ENCODE measurements at places on chromosomes 7 and 10. TPM values are rescaled to one million over a fixed set of nuclear protein-coding genes. Genes with fewer than 3 reads are reported as not detected.

The TEX47 gene
- total RNA-seq = not detected

- no peaks in the 10 kb centered on the region for H3K4me1 ChIP-seq
- H3K27me3 ChIP-seq = no peaks in the 10 kb centered on the region
- no peaks in the 10 kb centered on the region for H3K36me3 ChIP-seq
- H3K4me3 ChIP-seq = no peak overlapping the region
- H3K27ac ChIP-seq = no peak overlapping the region
- no peak for DNase-seq
These were observed 138.8 kb downstream of the SORCS1 start for GRCh38 chr10:107025676-107026075.

The STEAP2 gene
- 4.2 TPM for total RNA-seq

- H3K4me1 ChIP-seq = peaks cover 3% of the 10 kb centered on the region
- no peak for DNase-seq
- no peak overlapping the region for H3K27ac ChIP-seq
- no peaks in the 10 kb centered on the region for H3K36me3 ChIP-seq
- H3K4me3 ChIP-seq = no peak overlapping the region
These were observed 52.2 kb downstream of the UNC5B start for GRCh38 chr10:71264345-71265200.

DNA sequence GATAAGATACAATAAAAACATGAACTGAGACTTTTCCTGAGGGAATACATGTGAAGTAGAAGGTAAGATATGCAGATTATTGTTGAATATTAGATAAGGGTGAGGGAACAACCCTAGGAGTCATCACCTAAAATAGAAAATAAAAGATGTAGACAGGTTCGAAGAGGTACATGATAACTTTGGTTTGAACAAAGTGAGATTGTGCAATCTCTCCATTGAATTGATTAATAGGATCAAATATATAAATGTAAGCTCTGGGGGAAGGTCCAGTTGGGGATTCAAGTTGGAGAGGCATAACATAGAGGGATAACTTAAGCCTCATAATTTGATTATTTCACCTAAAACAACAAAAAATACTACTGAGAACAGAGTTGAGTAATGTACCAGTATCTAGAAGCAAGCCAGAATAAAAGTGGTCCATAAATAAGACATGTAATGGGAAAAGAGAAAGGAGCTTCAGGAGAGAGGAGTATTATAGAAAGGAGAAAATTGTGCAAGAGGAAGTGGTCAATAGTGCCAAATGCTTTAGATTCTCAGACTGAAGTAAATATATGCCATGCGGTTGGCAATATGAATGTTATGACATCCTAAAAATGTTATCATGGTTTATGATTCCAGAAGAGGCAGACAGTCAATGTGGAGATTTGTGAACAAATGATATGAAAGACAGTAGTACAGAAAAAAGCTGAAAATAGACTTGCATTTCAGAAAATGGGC, 282.3 kb upstream of the CHRM2 start:
- DNase-seq = no peak
- no peaks in the 10 kb centered on the region for H3K27me3 ChIP-seq
- no peak overlapping the region for H3K4me3 ChIP-seq

- no peak overlapping the region for H3K27ac ChIP-seq
- no peaks in the 10 kb centered on the region for H3K27me3 ChIP-seq
- no peak for DNase-seq
- no peak overlapping the region for H3K4me3 ChIP-seq
These were observed 124.0 kb downstream of the TRRAP start for GRCh38 chr7:99002148-99002826.

- no peaks in the 10 kb centered on the region for H3K27me3 ChIP-seq
- no peak overlapping the region for H3K27ac ChIP-seq
- no peaks in the 10 kb centered on the region for H3K36me3 ChIP-seq
- no peaks in the 10 kb centered on the region for H3K4me1 ChIP-seq
These were observed 493.0 kb downstream of the KCNMA1 start for GRCh38 chr10:77144656-77145055.

- no peaks in the 10 kb centered on the region for H3K4me1 ChIP-seq
- H3K4me3 ChIP-seq = no peak overlapping the region
- no peaks in the 10 kb centered on the region for H3K36me3 ChIP-seq
- H3K27me3 ChIP-seq = peaks cover 24% of the 10 kb centered on the region
- H3K27ac ChIP-seq = no peak overlapping the region
These were observed 35.3 kb downstream of the RASGEF1A start for GRCh38 chr10:43231523-43232078.

The CLDN4 gene
- total RNA-seq = 0.25 TPM

DNA sequence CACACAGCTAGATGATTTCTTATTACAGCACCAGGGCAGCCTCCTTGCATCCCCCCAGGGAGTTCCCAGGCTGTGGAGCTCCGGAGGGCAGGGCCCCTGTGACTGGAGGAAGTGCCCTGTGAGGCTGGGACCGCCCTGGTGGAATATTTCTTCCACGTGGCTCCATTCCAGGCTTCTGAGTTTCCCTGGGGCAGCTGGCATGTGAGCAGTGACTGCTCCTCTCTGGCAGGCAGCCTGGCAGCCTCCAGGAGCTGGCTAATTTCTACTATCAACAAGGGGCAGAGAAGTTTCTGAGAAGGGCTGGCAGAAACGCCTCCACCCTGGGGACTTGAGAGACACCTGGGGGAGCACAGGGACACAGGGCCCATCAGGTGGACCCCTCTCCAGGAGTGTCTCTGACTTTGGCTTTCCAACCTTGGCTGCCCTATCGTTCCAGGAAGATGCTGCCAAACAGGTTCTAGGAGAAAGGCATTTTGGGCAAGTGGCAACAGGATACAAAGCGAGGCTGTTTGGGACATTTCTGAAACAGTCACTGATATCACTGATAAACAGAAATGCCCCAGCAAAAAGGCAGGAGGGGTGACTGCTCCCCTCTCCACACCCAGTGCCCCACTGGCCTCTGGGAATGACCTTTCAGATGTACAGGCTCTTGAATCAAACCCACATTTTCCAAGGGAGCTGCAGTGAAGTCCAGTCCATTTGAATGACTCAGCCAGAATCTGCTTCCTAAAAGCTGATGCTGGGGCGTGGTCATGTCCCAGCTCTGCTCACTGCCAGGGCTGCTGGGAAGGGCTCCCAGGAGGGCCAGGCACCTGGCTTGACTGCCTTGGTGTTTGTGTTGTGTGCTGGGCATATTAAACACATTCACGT, 16.1 kb downstream of the MYOF start:
- DNase-seq = peak; percentile 97
- no peak overlapping the region for H3K4me3 ChIP-seq
- peaks cover 89% of the 10 kb centered on the region for H3K4me1 ChIP-seq
- H3K27ac ChIP-seq = peak overlapping the region; percentile 89

DNA sequence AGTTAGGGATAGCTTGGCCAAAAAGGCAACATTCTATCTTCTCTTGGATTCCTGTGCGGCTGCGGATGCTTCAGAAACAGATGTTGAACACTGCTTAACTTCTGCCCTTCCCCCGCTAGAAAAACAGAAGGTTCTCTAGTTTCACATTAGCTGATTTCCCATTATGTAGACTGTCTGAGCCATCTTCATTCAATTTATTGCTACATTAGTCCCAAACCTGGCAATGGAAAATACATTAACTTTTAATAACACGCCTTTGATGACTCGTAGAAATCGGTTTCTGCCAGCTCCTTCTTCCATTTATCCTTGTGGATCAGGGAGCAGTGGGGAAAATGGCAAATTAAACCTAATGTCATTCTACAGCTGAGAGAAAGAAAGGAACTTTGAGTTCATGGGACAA, 119.9 kb downstream of the SLC16A9 start:
- no peak overlapping the region for H3K4me3 ChIP-seq
- no peak for DNase-seq
- no peaks in the 10 kb centered on the region for H3K27me3 ChIP-seq
- H3K4me1 ChIP-seq = no peaks in the 10 kb centered on the region
- no peaks in the 10 kb centered on the region for H3K36me3 ChIP-seq
- H3K27ac ChIP-seq = no peak overlapping the region

The SHH gene
- not detected for total RNA-seq

The CYP2C19 gene
- not detected for total RNA-seq

DNA sequence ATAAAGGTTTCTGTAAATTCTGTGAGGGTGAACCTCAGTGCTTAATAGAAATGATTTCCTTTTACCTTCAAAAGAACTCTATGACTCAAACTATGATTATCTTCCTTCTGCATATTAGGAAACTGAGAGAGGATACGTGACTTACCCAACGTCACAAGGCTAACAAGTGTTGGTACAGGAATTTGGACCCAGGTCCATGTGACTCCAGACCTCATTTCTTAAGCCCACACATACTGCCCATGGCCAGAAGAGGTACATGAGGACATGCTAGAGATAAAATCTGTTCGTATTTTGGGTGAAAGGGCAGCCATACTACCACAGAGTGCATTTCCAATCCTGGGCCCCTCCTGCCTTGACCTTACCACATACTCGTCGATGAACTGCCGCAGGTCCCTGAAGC, 61.5 kb upstream of the TM9SF3 start:
- no peak for DNase-seq
- no peak overlapping the region for H3K27ac ChIP-seq
- no peaks in the 10 kb centered on the region for H3K36me3 ChIP-seq
- H3K4me1 ChIP-seq = no peaks in the 10 kb centered on the region
- no peak overlapping the region for H3K4me3 ChIP-seq

- no peak overlapping the region for H3K4me3 ChIP-seq
- no peak for DNase-seq
- no peak overlapping the region for H3K27ac ChIP-seq
- H3K4me1 ChIP-seq = no peaks in the 10 kb centered on the region
- no peaks in the 10 kb centered on the region for H3K36me3 ChIP-seq
These were observed 526.7 kb upstream of the LRRN3 start for GRCh38 chr7:110564246-110564645.

The CLDN12 gene
- total RNA-seq = 8.1 TPM

DNA sequence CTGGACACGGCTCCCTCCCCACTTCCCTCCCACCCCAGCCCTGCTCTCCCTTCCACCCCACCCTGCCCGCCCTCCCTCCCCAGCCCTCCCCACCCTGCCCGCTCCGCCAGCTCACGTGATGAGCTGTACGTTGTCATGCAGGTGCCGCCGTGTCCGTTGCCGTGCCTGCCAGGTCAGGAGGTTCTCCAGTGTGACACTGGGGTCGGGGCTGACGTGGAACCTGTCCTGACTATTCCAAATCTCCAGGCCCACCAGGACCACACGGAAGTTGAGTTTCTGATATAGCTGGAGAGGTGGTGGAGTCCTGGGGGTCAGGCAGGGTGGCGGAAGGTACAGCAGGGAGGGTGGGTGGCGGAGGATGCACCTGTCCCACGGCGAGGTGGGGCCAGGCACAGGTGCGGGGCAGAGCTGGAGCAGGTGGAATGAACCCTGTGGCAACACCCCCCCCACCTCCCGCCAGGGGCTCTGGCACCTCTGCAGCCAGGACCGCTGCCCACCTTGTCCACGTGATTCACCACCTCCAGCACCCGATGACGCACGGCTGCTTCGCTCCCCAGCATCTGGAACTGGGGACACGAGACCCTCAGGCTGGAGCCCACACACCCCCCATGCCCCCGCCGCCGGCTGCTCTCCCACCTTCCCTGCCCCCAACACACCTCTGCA, 4.2 kb downstream of the ADAM8 start:
- H3K27ac ChIP-seq = no peak overlapping the region
- H3K36me3 ChIP-seq = no peaks in the 10 kb centered on the region
- no peak overlapping the region for H3K4me3 ChIP-seq
- H3K4me1 ChIP-seq = no peaks in the 10 kb centered on the region

The CALHM2 gene
- total RNA-seq = 32.1 TPM

DNA sequence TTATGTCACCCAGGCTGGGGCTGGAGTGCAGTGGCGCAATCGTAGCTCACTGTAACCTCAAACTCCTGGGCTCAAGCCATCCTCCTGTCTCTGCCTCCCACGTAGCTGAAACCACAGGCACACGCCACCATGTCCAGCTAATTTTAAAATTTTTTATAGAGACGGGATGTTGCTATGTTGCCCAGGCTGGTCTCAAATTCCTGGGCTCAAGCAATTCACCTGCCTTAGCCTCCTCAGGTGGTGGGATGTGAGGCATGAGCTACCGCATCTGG, 123.2 kb upstream of the PARD3 start:
- H3K4me3 ChIP-seq = no peak overlapping the region
- H3K27ac ChIP-seq = no peak overlapping the region
- peaks cover 4% of the 10 kb centered on the region for H3K4me1 ChIP-seq
- DNase-seq = no peak

The SAP25 gene
- total RNA-seq = 2.4 TPM

- no peak for DNase-seq
- H3K36me3 ChIP-seq = no peaks in the 10 kb centered on the region
- H3K27me3 ChIP-seq = no peaks in the 10 kb centered on the region
- H3K4me1 ChIP-seq = no peaks in the 10 kb centered on the region
- H3K4me3 ChIP-seq = no peak overlapping the region
- H3K27ac ChIP-seq = no peak overlapping the region
These were observed 74.2 kb upstream of the HECW1 start for GRCh38 chr7:43038254-43038653.

- H3K27ac ChIP-seq = no peak overlapping the region
- H3K4me3 ChIP-seq = no peak overlapping the region
- DNase-seq = no peak
- H3K27me3 ChIP-seq = no peaks in the 10 kb centered on the region
These were observed 41.9 kb upstream of the MBL2 start for GRCh38 chr10:52814506-52814905.

DNA sequence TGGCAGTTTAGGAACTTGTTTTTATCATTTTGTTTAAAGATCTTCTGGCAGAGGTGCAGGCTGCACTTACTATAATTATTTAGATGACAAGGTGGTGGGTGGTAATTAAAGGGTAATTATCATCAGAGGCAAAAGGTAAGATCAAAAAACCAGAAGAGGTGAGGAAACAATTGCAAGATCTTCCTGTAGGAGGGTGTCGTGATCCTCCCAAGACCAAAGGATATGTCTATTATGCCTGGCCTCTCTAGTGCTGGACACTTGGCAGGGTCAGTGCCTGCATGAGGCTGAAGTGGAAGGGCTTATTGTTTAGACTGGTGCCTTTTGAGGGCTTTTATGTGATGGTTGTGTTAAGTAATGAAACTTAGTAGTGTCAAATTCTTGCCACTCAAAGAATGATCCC, 1.8 kb upstream of the WAPL start:
- H3K27me3 ChIP-seq = no peaks in the 10 kb centered on the region
- no peak overlapping the region for H3K27ac ChIP-seq
- H3K4me3 ChIP-seq = no peak overlapping the region

DNA sequence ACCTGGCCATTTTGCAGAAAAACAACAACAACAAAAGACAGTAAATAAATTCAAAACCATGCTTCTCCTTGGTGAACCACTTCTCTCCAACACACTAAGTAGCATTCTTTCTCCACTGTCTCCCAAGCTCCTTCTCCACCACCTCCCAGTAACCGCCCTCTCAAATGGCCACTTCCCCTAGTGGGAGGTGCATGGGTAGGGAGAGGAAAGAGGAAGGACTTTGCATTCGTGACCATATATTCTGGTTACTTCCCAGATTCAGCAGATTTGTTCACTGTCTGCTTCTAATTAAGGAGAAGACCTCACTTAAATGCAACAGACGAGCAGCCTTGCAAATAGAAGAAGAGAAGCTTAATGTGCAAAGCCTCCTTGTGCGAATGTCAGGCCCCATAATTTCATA, 166.8 kb downstream of the SORCS1 start:
- no peaks in the 10 kb centered on the region for H3K27me3 ChIP-seq
- H3K36me3 ChIP-seq = no peaks in the 10 kb centered on the region
- no peak overlapping the region for H3K4me3 ChIP-seq
- DNase-seq = no peak
- no peak overlapping the region for H3K27ac ChIP-seq

The PRKAR2B gene
- 39.8 TPM for total RNA-seq

The SEC24C gene
- 95.5 TPM for total RNA-seq

All from endothelial cell of umbilical vein (primary cell).